ENCODE measurements at places on chromosomes 6 and 20.
A peak's percentile ranks its signal among the peaks of the same experiment; 100 is the strongest.

DNA sequence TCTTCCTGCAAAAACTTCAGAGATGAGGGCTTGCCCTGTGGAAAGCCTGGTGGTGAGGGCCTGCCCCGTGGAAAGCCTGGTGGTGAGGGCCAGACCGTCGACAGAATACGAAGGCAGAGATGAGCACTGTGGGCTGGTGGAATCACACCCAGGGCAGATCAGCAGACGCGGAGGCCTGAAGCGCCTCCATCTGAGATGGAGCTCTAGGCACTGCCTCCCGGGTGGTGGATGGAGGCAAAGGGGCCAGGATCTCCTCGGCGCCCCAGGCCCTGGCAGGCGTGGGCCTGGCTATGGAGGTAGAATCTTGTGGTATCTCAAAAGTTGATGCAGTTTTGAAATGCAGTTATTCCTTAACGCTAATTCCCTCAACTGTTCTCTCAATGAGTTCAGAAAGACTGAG, 104.8 kb downstream of the PSMB1 start:
- DNase-seq, result no peak

DNA sequence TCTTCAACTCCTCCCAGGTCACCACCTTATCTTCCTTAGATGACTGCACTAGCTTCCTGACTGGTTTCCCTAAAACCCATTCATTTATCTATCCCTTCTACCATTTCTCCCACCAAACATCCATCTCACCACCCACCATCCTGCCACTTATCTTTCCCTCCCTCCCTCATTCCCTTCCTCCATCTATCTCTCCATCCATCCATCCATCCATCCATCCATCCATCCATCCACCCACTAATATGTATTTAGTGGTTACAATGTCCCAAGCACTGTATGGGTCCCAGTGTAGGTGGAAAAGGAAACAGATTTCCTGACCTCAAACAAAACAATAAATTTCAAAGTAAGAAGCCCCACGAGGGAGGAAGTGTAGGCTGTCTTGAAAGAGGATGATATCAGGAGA, 59.3 kb upstream of the APCDD1L start:
- DNase-seq, result no peak

DNA sequence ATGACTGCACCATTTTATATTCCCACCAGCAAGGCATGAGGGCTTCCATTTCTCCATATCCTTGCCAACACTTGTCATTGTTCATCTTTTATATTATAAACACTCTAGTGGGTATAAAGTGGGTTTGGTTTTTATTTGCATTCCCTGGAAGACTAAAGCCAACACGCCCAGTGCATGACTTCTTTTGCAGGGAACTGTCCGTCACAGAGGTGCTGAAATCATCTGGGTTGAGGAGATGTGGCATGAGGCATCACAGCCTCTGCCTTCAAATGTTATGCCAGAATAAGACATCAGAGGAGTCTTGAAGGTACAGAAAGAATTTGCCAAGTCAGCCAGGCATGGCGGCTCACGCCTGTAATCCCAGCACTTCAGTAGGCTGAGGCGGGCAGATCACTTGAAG, 29.9 kb upstream of the FAM210B start:
- no peak for DNase-seq

DNA sequence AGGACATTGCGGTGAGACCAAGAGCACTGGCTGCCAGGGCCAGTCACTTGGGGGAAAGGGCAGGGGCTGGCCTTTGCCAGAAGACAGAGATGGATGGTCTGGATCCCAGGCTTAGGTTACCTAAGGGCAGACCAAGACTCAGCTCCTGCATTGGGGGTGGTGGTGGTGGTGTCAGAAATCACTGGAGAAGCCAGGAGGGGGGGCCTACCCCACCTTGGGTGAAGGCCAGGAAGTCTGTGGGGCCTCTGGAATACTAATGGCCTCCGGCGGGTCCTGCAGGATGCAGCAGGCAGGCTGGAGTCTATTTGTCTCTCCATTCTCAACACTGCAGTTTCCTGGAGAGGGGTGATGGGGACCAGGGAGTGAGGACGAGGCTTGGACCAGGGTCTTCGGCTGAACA, 32.8 kb downstream of the CD40 start:
- DNase-seq, result no peak

DNA sequence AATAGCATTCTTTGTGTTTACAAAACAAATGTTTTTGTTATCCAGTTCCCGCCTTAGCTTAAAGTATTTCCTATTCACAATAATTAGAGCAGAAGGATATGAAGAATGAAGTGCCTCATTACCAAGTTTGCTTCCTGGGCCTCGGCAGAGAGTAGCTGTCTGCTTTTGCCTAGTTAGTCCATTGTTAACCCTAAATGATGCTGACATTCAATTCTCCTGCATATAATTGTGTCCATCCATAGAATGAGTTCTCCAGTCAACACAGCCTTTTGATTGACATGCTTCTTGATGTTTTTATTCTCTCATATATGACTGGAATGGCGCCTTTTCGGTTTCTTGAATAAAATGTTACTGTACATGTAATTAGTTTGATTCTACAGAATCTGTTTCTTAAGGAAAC, 100.9 kb downstream of the MYB start:
- DNase-seq, result no peak

- DNase-seq, result no peak
Observed at GRCh38 chr6:89385156-89385667, 26.9 kb downstream of the RRAGD start.

GRCh38 chr6:87483929-87484328, 11.2 kb downstream of the SLC35A1 start:
- DNase-seq, result peak; percentile 66

GRCh38 chr6:110543106-110543505, 66.7 kb upstream of the SLC22A16 start:
- no peak for DNase-seq
